ENCODE measurements at places on chromosomes 3 and 15.
A peak's percentile ranks its signal among the peaks of the same experiment; 100 is the strongest.

DNA sequence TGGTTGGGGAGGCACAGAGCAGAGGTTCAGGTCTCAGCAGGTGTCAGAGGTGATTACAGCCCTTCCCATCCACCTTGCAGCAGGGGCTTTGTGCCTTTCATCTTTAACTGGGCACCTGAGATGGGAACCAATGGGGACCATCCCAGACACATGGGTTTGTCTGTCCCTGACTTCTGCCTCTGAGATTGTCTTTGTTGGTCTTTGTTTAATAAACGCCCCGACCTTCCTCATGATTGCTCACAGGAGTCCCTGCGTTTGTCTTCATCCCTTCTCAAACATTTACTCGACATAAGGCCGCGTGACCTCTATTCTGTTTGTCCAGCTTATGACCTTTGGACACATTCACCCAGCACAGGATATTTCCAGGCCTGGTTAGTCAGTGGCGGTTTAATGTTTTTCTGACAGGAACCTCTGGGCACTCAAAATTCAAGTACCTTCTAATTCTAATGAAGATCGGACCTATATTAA, 5.9 kb downstream of the ZSCAN2 start:
- no peak for DNase-seq

DNA sequence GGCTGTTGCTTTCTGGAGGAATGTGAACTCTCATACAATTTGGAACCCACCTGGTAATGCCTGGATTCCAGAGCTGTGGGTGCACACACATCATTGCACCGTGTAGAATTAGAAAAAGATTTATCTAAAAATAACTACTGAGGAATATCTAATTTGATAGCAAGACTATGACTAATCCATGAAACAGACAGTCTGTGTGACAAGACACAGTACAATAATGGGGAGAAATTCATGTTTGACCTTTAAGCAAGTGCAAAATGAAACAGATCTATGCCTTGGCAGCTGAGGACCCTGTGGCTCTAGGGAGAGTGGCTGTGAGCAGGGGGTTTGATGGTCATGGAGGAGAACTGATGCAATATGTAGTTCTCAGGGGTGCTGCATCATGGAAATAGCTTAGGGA, 7.9 kb upstream of the DOCK3 start:
- DNase-seq: no peak

DNA sequence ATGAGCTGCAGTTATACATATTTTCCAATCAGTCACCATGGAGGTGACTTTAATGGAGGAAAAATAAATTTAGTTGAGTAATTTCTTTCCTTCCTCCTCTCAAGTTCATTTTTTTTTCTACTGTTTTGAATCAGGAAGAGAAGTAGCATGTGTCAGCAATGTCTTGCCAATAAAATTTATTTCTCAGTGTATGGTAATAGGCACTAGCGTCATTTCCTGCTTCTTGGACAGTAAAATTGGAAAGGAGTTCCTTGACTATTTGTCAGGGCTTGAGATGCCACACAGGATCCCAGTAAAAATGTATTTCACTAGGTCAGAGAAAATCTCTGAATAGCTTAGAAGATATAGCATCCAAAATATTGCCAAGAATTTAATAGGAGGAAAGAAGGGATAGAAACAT, 605.9 kb downstream of the ROBO1 start:
- DNase-seq: no peak

GRCh38 chr3:184145111-184145524, 10.0 kb downstream of the EIF2B5 start:
- no peak for DNase-seq

DNA sequence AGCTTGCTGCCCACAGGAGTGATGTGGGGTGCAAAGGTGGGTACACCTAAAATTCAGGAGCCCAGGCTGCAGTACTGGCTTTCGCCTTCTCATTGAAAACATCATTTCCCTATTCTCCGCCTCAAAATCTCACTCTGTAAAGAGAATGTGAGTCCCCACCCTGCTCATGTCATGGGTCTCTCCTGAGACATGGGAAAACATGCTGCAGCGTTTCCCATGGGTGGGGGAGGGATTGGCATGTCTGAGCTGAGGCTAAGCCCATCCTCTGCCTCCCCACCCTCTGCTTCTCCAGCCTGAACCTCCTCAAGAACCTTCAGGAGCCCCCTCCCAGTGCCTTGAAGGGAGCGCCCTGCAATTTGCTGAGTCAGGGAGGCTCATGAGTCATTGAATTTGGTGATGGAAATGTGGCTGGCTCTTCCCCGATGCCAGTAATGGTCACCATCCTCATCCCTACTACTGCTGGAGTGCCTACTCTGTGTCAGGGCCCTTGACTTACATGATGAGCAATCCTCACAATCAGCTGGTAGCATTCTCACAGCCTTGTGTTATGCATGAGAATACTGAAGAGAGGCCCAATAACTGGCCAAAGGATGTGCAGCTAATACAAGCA, 28.8 kb downstream of the WNT5A start:
- no peak for DNase-seq

- DNase-seq: peak; percentile 28
Measured at GRCh38 chr3:72375237-72376076, 472.8 kb downstream of the SHQ1 start.

DNA sequence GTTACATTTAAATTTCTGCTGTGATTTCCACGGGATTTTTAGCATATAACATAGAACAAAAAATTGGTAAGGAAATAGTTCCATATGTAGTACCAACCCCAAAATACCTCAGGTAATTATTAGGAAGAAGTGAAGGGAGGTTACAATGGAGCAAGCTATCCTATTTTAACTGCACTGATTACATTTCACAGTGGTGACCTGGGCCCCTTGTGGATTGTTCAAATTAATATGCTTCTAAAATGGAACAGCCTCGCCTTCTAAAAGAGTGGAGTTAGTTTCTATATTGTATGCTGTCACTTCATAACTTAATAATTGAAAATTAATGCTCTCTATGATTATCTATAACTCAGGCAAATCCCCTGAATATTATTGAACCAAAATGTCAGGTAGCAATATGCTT, 651.7 kb upstream of the GBE1 start:
- no peak for DNase-seq

GRCh38 chr3:129027544-129027880, 26.4 kb downstream of the EFCC1 start:
- no peak for DNase-seq

DNA sequence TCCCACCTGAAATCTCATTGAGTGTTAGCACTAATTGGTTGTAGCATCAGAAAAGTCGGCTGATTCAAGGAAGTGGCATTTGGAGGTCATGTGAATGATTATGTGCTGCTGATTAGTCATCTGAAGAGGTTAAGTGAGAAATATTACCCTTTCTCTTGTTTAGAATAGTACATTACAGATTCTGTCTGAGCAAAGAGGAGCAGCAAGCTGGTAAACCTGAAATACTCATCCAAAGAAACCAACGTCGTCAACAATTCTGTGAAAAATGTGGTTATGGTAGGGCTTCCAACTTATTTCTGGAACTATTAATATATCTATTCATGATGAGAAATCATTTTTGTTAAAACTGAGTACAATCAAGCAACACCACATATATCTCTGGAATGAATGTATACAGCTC, 1024.9 kb downstream of the TUSC7 start:
- DNase-seq: no peak

DNA sequence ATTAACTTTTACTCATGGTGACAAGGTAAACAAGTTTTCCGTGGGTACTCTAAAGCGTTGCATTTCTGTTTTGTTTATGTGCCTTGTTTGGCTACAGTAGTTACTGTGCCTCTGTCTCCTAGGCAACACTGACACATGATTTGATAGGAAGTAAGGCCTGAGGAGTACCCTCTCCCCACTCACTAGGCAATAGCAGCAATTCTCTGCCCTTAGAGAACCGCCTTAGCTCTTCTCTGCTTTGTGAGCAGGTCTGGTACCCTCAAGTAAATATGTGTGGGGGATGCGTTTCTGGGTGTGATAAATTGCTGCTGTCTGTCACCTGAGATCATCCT, at the start of gene IL5RA:
Gene IL5RA, minus strand, starts transcription at position 76 of the 332 bp plus-strand sequence. CDS start 5,390 bp downstream, outside the sequence.
- no peak for DNase-seq

DNA sequence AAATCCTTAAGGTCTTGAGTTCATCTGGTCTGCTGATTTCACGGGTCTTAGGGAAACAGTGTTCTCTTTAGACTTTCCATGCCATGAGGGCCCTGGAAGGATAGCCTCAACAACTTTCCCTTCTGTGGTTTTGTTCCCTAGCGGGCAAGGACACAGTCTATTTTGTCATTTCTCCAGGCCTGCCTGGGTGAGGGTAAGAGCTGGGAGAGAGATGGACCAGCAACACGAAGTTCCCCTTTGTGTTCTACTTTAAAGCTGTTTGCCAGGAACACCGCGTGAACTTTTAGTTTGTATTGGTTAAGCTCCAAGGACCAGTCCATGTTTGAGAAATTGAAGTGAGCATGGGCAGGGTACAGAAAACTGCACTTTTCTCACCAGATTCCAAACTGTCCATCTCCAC, 20.9 kb downstream of the ST3GAL6 start:
- DNase-seq: no peak

DNA sequence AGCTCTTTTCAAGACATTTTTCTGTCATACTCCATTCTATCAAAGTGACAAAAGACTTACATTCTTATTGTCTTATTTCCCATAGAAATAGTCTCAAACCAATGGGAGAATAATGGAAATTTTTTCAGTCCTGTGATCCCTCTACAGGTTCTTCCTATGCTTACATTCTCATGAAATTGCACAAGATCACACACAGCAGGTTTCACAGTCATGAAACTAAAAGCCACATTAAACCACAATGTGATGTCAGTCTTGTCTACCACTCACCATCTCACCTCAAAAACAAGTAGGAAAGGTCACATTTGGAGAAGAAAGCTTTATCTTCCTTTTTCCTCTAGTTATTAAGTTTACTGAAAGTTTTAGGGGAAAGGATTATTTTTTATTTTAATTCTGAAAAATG, 161.0 kb upstream of the RORA start:
- DNase-seq: no peak

- no peak for DNase-seq
Measured at GRCh38 chr15:33218071-33218491, 23.6 kb upstream of the FMN1 start.

DNA sequence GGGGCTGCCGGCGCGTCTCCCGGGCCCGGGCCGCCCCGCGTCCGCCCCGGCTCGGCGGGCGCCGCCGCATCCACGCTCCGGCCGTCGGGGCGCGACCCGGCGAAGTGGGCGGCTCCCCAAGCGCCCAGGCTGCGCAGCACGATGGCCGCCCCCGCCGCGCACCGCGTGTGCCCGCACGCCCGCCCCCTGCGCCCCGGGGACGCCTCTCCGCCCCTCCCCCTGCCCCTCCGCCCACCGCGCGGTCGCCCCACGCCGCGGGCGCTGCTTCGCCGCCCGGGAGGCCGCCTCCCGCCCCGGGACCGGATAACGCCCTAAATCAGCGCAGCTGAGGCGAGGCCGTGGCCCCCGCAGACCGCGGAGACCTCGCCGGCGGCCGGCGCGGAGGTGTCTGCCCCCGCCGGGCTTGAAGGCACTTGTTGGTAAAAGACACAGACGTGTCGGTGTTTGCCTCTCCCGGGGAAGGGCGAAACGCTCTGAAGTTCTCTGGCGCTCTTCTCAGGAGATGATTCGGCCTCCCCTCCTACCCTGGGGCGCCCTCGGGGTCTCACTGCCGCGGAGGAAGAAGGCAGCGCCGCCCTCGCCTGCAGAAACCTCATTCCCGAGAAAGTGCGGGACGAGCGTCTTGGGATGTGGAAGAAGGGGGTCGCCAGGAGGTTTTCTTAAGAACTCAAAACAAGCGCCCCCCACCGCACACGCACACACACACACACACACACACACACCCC, at the start of gene BNC1:
Gene BNC1, minus strand, starts transcription at position 106 of the 725 bp plus-strand sequence. Its CDS starts 36 bp downstream, at position 70.
- DNase-seq: no peak

- no peak for DNase-seq
Measured at GRCh38 chr3:61537366-61537765, 24.0 kb upstream of the PTPRG start.

DNA sequence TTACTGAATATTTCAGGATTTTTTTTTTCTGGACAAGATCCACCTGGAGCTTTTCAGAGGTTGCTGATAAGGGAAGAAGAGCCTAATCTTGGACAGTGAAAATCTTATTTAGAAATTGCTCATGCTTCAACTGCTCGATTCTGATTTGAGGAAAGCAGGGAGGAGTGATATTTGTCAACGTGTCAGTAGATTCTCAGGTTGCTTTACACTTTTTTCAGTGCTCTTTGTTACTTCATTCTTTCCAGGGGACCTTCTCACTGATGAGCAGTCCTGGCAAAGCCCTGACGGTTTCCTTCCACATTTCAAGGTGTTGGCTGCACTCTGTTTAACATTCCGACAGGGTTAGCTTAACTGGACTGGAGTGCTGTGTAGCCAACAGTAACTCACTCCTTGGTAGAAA, 24.1 kb upstream of the RARB start:
- no peak for DNase-seq

DNA sequence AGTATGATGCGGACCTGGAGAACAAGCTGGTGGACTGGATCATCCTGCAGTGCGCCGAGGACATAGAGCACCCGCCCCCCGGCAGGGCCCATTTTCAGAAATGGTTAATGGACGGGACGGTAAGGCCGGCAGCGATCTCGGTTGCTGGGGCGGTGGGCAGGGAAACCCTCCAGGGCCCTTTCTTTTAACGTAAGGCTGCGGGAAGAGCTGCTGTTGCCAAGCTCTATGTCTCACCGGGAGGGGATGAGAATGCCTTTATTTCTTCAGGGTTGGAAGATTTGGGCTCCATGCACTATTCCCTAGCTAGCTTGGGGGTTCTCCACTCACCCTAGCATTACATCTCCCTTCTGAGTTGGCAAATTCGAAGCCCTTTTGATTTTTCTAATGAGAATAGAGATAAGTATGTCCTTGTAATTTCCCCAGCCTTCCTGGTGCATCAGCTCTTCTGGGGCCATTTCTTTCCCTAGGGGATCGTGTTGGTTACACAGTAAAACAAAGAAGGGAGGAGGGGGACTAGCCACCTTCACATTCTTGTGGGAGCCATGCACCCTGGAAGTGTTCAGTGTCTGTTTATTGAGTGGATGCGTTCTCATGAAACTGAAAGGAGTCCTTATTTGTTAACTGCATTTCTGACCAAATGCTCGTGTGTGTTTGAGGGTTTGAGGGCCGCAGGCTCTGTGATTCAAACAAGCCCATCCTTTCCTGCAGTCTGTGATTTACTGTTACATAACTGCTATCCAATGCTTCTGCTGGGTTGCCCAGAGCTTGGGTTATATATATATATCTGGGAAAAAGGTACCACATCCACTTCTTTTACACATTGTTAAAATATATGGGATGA, 982 bp downstream of the TAGLN3 start:
- no peak for DNase-seq

DNA sequence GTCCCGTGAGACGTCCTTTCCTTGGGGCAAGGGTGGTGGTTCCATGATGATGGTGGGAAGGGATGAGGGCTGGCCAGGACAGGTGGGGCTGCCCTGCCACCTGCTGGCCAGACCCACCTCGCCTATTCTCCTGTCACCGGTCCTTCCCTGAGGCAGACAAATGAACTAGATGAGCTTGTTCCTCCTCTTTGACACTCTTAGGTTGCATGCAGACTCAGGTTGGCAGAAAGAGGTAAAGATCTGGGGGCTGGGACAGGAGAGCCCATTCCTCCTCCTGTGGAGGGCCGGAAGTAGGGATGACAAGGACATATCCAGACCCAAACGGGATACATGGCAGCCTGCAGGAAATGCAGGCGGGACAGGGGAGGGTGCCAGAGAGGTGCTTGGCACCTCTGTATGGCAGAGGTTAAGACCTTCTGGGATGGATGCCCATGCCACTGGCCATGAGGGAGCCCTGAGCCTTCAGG, 38.6 kb downstream of the ACSBG1 start:
- DNase-seq: peak; percentile 19
